ENCODE measurements at places on chromosomes 1 and 21. TPM values are rescaled to one million over a fixed set of nuclear protein-coding genes. Genes with fewer than 3 reads are reported as not detected.

JAM2 gene
- not detected for total RNA-seq

- DNase-seq, result no peak
Measured at GRCh38 chr1:18174037-18174436, 66.4 kb downstream of the IGSF21 start.

DNA sequence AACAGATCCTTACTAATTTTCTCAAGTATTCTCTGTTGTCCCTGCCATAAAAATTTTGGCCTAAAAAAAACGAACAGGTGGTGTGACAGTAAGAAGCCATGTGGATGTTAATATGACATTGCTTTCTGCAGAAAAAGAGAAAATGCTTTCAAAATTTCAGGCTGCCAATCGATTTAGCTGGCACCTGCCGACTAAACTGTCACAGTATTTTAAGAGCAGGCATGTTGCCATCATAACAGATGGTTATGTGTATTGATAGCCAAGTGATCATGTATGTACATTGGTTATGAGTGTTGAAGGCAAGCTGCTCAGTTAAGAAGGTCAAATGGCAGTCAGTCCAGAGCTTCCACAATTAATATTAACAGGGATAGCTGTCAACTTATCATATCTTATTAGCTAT, 1017.0 kb downstream of the MRPL39 start:
- DNase-seq, result no peak

- DNase-seq, result no peak
Measured at GRCh38 chr1:226625326-226625725, 76.8 kb downstream of the STUM start.

- no peak for DNase-seq
Measured at GRCh38 chr1:39654291-39654690, 14.8 kb upstream of the HEYL start.

DNA sequence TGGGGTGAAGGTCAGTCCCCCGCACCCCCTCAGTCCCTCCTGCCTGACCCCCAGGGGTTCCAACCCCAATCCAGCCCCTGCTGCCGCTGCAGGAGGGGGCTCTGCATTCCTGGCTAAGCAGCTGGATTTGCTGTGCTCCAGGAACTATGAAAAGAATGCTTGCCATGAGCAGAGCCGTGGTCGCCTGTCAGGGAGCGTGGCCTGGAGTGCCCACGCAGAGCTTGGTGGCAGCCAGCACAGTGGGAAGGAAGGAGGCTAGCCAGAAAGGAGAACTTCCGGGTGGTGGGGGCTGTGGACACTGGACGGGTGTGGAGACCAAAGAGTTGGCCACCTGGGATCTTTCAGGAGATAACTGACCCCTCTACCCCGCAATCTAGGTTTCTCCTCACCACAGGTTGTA, 5.6 kb downstream of the COL8A2 start:
- DNase-seq, result no peak

DNA sequence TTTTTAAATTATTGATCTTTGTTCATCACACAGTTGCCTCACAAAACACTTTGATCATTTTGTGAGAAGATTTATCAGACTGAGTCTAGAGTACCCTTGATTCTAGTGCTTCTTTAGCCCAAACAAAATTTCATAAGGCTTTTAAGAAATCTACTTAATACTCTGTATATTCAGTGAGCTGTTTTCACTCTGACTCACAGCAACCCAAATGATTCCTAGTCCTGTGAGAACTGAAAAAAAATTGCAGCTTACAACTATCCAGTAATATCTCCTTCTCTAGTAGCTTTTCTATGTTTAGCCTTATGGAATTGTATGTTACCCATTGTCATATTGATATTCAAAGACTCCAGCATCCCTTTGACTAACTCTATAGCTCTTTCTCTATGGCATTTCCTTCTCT, 915.6 kb downstream of the AMY1C start:
- DNase-seq, result no peak

DNA sequence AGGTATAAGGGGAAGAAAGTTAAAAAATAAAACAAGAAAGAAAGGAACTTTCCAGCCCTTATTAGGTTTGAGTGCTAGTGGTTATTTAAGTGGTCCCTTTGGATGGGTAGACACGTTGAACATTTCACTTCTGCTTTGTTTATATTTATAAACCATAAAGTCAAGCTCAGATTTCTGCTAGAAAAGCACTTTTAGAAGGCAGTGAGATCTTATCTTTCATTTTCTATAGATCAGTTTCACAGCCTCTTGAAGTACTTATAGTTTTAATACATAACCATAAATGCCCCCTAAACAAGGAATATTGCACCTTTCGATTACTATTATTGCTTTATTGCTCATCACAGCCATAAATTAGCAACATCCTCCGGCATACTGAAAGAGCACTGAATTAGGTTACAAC, 446.8 kb upstream of the PLXNA2 start:
- no peak for DNase-seq

DNA sequence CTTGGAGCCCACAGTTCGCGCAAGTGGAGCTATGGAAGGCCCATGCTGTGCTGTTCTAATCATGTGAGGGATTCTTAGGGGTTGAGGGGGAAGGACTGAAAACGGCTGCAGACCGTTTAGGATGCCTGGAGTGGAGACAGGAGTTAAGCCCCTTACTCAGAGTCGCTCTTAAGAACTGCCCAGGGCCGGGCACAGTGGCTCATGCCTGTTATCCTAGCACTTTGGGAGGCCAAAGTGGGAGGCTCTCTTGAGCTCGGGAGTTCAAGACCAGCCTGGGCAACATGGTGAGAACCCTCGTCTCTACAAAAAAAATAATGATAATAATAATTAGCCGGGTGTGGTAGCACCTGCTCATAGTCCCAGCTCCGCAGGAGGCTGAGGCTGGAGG, 1.1 kb downstream of the ZNF672 start:
- no peak for DNase-seq

- DNase-seq, result peak; percentile 96
Measured at GRCh38 chr1:1079408-1080121, 5.5 kb upstream of the RNF223 start.

Data from PC-9 (cell line).